ENCODE measurements at places on chromosomes 12 and 14.

- DNase-seq: no peak
Observed at GRCh38 chr12:116420227-116420880, 138.8 kb upstream of the MAP1LC3B2 start.

GRCh38 chr12:49187184-49187583 is 1.7 kb downstream of the TUBA1A start:
- DNase-seq: no peak

- no peak for DNase-seq
Observed at GRCh38 chr14:71754422-71755095, 177.7 kb upstream of the RGS6 start.

DNA sequence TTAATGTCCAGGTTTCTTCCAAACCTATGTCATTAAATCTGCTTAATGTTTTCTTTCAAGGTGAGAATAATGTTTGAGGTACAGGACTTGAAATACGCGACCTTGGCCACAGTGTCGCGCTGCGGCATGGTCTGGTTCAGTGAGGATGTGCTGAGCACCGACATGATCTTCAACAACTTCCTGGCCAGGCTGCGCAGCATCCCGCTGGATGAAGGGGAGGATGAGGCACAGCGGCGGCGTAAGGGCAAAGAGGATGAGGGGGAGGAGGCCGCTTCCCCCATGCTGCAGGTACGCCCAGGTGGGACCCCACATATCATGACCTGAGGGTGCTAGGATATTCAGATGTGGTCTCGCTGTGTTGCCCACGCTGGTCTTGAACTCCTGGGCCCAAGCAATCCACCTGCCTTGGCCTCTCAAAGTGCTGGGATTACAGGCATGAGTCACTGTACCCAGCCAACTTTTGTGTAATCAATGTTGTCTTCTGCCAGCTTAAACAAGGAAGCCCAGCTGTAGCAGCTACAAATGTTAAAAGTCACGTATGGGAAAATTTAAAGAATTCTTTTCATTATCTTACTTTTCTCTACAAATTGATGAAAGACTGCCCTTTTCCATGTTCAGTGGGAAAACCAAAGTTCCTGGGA is 50.8 kb downstream of the DYNC1H1 start:
- DNase-seq: no peak

GRCh38 chr14:64899958-64900357 is 14.3 kb upstream of the CHURC1 start:
- no peak for DNase-seq

DNA sequence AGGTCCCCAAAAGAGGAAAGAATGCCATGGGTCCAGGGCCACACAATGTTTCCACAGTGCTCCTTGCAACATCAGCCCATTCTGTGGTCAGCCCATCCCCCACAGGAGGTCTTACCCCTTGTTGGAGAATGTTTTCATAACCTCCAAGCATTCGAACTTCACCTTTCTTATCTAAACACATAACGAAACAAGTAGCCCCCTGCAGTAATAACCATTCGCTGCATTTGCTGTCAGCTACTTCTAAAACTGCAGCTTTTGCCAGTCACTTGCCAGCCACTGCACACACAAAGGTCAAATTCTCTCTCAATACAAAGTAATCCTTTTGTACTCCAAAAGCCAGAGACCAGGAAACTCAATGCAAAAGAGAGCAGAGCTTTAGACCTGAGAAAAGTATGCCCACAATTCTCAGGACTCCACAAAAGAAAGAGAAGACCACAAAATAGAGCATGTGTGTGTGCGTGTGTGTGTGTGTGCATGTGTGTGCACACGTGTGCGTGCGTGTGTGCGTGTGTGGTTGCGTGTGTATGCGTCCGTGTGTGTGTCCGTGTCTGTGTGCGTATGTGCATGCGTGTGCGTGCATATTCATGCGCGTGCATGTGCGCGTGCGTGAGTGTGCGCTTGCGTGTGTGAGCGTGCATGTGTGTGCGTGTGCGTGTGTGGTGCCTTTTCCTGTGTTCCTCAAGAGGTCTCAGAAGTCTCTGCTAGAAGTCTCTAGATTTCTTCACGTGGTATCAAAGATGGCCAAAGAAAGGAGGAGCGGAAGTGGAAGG is 31.7 kb upstream of the NINJ2 start:
- DNase-seq: no peak

DNA sequence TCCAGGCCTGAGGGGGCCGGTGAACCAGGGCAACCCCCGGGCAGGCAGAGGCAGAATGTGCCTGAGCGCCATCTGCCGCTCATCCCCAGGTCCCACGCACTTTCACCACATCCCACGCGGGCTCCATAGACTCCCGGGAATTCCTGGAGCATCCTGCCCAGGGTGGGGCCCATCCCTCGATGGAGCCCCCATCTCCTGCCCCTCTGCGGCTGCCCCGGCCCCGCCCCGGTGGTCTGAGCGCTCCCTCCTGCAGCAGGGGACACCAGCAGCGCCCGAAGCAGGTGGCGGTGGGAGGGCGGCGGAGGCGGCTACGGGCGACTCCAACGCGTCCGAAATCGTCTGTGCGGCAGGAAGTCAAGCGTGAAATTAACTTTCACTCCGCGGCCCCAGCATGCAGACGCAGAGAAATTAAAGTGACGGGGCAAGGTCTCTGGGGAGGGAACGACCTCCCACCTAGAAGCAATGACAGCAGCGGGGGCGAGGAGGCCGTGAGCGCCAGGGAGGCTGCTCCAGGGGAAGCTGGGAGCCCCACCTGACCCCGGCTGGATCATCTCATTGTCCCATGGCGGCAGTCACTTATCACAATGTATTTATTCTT is 122.2 kb downstream of the NCOR2 start:
- DNase-seq: no peak

DNA sequence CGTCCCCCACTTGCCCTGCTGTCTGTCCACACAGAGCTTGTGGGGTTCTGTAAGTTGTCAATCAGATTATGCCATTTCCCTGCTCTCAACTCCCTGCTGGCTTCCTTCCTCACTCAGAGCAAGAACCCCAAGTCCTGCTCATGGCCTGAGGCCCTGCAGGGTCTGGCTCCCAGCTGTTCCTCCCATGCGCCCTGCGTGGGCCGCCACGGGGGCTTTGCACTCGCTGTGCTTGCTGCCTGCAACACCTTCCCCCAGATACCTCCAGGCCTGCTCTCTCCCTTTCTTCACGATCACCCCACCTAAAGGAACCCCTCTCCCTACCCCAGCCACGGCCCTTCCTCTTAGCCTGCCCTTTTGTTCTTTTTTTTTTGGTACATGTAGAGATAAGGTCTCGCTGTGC is 234.6 kb downstream of the AACS start:
- DNase-seq: no peak

DNA sequence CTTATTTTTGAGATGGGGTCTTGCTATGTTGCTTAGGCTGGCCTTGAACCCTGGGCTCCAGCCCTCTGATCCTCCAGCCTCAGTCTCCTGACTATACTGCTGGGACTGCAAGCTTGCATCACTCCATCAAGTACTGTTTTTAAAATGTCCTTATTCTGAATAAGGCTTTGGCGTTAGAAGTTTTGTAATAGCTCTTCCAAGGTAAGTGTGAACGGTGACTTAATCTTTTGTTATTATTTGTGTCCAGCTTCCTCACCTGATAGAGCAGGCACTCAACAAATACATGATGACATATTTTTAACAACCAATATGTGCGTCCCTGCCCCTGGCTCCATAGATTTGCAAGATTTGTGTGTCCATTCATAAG is 1.4 kb downstream of the C1RL start:
- no peak for DNase-seq

DNA sequence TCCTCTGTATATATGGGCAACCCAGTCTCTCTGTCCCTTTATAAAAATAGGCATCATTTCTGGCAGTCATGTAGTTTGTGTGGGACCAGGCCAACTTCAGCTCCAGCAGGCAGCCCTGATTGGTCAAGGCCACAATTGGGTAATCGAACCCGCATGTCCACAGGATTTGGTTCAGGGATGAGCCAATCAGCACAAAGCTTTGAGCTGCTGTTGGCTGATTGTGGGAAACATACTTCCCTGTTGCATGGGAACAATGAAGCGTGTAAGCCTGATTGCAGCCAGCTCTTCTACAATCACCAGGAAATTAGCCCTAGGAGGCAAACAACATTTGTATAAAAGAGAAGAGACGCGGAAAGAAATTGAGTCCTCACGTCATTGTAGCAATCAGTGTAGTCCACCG is 328.6 kb downstream of the PCNX1 start:
- DNase-seq: no peak

DNA sequence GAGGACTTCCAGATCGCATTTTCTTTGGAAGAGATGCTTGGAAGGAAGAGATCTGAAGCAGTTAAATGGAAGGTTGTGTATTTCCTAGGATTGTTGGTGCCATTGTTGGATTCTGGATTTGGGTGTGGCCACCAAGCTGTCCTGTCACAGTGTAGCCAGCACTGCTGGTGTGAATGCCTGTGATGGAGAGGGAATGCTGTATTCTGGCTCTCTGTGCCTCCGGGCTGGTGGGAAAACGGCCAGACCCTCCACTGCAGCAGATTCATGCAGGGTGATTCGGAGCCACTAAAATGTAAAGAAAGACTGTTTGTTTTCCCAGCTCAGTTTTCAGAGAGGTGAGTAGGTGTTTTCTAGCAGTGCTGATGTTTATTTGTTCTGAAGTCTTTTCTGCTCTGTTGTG is 30.7 kb upstream of the MANSC4 start:
- DNase-seq: no peak

- no peak for DNase-seq
Observed at GRCh38 chr12:129237881-129238280, 384.6 kb downstream of the GLT1D1 start.

DNA sequence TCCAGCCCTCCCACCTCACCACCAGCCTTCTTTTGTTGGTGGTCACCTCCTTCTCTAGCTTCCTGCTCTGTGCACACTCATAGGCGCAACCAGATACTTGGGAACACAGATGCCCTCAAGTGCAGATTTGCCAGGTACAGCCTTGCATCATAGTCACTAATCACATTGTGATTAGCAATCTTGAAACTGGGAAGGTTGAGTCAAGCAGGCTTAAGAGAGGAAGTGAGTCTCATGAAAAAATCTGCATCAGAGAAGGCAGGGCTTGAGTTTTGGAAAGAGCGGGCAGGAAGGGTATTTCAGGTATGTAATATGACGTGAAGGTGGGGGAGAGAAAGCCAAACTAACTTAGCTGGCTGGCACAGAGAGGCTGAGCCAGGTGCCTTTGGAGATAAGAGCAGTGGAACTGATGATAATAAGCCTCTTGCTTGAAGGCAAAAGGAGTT is 2.7 kb upstream of the RABGGTA start:
- peak; percentile 85 for DNase-seq

GRCh38 chr14:42778984-42779383 is 1172.3 kb downstream of the LRFN5 start:
- no peak for DNase-seq

DNA sequence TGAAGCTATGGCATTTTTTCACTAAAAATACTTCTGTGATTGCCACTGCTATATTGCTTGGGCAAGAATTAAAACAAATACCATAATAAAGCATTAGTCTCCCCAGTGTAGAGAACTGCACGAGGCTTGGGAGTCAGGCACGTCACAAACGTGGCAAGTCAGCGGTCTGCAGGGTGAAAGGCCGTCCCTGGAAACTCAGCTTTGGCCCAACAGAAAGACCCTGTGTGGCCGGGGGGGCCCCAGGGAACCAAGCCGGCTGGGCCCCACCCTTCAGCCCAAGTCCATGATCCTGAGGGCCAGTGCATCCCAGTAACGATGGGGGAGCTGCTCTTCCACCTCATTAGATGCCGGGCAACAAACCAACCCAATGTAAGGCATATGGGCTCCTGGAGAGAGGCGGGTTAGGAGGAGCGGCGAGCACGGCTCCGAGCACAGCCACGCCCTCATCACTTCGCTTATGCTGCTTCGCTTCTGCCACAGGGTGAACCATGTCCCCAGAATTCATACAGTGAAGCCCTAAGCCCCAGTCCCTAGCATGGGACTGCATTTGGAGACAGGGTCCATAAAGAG is 50.9 kb upstream of the GPR68 start:
- no peak for DNase-seq

GRCh38 chr14:77103951-77104350 is 5.9 kb downstream of the CIPC start:
- no peak for DNase-seq

- DNase-seq: no peak
Observed at GRCh38 chr12:21715386-21715785, 57.7 kb upstream of the LDHB start.

DNA sequence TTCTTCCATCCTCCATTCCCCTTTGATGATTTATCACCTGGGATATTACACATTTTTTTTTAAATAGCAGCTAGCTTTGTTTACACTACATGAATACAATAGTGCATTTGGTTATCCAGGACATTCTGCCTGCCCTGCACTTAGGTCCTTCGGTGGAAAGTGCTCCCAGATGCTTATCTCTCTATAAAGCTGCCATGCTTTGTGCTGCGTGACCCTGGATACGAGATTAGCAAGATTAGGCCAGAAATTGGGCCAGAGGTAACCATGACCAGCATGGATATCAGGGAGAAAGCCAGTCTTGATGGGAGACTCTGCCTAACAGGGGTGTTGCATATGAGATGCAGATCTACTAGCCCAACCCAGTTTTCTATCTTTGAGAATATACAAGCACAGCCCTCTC is 12.1 kb upstream of the KRT83 start:
- DNase-seq: no peak

Measured in GM12864 (cell line).